Stimulated activated CD8-positive, alpha-beta memory T cell treated with anti-CD3 and anti-CD28 coated beads, Interleukin-4, amount 100 ng/mL, for 1 hour (primary cell): ENCODE measurements at places on chromosomes 7 and 10.

GRCh38 chr10:122463466-122464249 lies 2.3 kb downstream of the HTRA1 start:
- DNase-seq: no peak

DNA sequence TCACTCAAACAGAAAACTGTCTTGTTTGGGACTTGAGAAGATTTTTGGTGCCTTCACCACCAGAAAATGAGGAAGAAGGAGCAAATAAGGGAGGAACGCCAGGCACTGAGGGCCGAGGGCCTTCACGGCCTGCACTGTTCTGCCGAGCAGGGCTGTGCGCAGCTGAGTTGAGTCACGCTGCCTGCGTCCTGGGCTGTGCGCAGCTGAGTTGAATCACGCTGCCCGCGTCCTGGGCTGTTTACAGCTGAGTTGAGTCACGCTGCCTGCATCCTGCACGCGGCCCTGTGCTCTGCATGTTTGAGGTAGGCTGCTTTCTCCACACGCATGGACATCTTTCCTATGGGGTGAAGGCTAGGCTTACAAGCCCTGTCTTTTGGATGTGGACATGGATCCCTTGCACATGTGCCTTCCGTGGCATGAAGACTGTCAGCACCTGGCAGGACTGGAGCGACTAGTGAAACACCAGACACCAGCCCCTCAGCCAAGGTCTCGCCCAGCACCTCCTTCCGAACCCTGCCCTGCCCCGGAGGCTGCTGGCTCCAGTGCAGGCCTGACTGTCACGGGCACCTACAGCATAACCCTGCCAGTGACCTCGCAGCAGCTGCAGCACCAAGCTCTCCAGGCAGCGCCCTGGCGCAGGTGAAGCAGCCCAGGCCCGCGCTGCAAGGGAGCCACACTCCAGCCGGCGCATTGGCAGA lies 96.7 kb downstream of the HTR5A start:
- DNase-seq: no peak

- no peak for DNase-seq
These were observed 28.1 kb downstream of the LRRC4 start for GRCh38 chr7:128003167-128003566.

DNA sequence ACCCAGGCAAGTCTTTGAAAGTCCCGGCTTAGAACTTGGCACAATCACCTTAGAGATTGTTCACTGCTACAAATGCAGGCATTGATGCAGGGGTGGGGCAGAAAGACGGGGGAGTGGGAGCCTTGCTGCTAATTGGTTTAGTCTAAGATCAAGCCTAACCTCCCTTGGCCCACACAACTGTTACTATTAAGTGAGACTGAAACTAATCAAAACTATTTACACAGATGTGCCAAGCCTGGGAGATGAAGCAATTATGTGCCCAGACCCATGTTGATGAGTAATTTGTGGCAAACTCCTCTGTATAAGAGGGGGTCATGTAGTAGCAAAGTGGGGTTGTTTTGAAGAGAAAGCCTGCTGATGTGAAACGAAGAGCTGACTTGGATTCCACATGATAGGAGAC lies 178.2 kb upstream of the ITGB1 start:
- DNase-seq: no peak

DNA sequence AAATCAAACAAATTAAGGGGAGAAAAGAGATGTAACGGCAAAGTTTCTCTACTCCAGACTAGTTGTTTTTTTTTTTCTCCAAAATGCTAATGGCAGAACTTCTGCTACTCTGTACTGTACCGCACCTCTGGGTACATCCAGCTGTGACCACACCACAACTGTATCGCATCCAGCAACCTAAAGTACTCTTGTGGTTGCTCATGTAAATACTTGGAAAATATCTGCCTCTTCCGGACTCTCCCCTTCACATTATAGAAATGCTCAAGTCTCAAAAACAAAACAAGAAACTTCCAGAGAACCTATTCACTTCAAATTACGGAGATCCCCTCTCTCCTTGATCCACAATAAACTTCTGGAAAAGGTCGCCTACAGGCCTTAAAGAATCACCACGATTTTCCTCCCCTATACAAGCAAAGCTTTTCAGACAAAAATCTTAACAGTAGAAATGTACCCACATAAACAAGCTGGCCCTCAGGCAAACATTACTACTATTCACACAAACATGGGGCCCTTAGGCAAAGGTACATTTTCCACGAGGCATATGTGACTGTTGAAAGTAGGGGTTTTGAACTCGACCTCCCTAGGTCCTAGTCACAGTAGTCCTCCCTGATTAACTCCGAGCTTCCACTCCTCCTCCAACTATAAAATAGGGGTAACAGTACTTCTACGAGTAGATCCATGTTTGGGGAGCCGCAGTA lies 222.9 kb upstream of the MKLN1 start:
- DNase-seq: no peak

- DNase-seq: no peak
These were observed 27.1 kb upstream of the PRKCQ start for GRCh38 chr10:6607182-6607581.

GRCh38 chr7:65301007-65301406 lies 72.6 kb upstream of the ZNF92 start:
- DNase-seq: no peak

DNA sequence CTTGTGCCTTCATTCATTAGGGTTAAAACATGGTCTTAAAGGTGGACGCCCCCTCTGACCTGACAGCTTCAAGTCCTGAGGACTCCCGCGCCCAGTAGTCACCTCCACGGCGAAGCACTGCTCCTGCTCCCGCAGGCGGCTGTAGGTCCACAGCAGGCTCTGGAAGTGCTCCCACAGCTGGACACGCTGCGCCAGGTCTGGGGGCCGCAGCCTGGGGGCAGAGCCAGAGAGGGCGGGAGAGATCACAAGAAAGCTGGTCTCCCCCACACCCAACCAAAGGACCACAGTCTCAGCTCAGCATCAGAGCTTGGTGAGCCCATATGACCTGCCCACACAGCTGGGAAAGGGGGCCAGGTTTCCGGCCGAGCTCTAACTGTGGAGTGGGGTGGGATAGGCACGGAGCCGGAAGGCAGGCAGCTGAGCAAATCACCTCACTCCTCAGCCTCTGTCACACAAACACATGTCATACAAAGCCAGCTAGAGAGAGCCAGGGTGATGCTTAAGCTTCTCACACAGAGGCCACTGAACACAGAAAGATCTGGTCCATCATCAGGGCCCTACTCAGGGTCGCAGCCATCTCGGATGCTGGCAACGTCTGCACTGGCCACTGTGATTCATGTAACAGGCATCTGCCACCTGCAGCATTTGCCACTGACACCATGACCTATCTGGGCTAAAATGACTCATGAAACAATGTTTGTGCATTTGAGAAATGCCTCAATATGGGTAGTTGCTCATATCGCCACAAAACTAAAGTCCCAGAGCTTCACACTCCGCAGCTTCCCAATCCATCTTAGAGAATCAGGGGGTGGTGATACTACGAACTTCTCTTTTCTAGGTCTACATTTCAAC lies 12.6 kb downstream of the HPS1 start:
- DNase-seq: no peak

DNA sequence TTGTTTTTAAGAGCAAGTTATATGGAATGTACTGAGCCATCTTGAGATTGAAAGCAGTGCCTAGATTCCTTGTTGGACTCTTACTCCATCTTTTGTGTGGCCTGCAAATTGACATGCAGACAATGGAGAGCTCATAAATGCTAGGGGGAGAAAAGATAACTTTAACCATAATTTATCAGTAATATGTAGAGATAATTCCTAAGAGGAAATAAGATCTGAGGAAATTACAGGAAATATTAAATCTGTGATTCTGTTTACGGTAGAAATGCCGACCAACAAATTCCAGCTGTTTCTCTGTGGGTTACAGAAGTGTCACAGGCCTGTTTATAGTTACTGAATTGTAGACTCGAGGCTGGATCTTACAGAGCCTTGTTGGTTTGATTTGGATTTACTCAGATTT lies 348.0 kb downstream of the SUGCT start:
- DNase-seq: no peak

DNA sequence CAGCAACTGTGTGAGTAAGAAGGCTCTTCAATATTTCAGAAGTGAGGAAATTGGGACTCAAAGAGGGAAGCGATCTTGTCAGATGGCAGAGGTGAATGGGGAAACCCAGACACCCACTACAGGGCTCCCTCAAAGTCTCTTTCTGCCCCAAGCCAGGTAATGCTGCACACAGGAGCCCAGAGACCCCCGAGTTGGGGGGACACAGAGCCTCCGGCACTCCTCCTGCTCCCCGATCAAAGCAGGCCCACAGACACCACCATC lies 139.4 kb downstream of the TNS3 start:
- no peak for DNase-seq
